ENCODE measurements at places on chromosomes 5 and 9.

- no peak for DNase-seq
Measured at GRCh38 chr9:91378695-91379127, 17.0 kb upstream of the AUH start.

GRCh38 chr9:107208121-107208520 is 75.0 kb upstream of the RAD23B start:
- no peak for DNase-seq

GRCh38 chr5:82766206-82766605 is 311.0 kb downstream of the TMEM167A start:
- no peak for DNase-seq

DNA sequence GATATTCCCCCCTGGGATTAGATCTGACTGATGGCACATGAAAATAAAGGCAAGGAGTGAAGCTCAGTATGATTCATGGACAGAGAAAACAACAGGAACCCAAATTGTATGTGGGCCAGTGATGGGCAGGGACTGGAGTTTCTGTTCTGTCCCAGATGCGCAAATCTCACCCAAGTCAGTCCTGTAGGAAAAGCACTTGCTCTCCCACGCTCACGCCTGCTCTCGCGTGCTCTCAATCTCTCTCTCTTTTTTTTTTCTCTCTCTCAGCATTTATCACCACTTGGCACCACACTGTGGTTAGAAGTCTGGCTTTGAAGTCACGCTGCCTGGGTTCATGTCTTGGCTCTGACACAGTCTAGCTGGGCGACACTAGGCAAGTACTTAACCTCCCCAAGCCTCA is 106.5 kb upstream of the LRRTM2 start:
- no peak for DNase-seq

GRCh38 chr5:172447646-172448365 is 6.5 kb downstream of the SH3PXD2B start:
- no peak for DNase-seq

DNA sequence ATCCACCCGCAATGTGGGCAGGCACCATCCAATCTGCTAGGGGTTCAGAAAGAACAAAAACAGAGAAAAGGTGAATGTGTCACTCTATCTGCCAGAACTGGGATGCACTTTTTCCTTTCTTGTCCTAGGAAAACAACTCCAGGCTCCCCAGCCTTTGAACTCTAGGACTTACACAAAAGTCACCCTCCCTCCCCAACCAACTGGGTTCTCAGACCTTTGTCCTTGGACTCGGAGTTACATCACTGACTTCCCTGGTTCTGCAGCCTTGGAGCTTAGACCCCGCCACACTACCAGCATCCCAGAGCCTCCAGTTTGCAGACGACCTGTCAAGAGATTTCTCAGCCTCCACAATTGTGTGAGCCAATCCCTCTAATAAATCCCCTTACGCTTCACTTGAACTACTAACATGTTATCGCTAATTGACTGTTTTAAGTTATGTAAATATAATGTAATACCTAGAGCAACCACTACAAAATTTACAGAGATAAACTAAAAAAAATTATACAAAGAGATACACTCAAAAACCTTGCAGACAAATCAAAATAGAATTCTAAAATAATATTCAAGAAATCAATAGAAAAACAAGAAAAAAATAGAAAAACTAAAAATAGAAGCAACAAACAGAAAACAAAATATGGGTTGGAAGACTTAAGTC is 5.3 kb upstream of the UBLCP1 start:
- no peak for DNase-seq

DNA sequence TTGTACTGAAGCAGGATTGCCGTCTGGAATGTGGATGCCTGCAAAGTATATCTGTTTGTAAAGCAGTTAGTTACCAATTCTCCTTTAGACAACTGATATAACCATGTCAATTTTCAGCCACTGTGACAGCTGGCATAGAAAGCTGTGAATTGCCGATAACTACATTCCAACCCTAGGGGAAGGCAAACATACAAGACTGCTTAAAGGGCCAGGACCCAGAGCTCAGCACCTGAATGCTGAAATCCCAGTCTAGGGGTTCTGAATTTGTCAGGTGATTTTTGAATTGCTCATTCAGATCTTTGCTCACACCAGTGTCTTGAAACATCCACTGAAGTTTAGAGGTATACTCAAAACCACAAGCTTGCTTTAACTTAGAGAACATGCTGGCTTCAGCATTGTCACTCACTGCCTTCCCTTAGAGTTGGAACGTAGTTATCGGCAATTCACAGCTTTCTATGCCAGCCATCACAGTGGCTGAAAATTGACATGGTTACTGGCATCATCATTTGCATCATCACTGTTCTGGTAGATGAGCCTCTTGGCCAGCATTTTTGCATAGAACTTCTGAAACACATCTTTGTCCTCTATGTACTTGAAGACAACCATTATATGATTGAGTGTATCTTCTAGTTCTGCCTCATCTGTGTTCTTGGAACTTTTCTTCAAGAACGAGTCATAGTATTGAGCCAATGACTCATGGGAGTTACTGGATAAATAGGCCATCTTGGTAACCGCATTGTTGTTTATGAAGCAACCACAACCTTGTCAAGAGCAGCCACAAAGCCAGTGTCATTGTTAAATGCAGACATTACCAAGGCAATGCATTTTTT is 82.1 kb downstream of the CCDC192 start:
- DNase-seq: peak; percentile 8

DNA sequence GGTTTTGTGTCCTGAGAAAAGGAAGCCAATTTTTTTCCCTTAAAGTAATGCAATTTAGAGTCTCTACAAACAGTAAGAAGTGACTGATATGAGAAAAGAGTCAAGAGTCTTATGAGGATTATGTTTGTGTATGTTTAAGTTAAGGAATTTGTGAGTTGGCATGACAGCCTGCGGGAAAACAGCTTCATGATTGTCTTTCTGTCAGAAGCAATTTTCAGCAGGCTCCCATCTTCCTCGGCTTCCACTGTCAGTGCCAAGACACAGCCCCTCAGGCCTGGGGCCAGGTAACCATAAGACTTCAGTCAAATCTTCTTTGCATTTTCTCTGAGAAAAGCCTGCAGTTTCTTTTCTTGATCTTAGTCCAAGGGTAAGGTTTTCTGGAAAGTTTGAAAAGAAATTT is 17.0 kb upstream of the SELENOP start:
- DNase-seq: no peak

DNA sequence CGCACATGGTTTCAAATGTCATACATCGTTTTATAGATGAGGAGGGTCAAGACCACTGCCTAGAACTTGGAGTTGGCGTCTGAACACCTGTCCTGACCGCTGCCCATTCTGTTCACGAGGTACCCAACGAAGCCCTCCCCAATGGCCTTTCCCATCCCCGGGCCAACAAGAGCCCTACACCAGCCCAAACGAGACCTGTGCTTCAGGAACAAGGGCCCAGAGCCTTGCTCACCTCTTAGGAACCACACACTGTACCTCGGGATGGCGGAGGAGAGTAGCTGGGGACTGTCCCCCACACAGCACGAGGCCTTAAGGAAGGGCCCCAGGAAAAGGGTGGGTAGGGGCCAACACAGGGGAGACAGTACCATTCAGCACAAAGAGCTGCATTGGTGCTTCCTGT is 3.0 kb downstream of the SURF6 start:
- DNase-seq: no peak

- no peak for DNase-seq
Measured at GRCh38 chr9:130341839-130342713, 76.5 kb downstream of the HMCN2 start.

GRCh38 chr9:96048104-96048955 is 172.8 kb downstream of the ERCC6L2 start:
- DNase-seq: peak; percentile 10

- DNase-seq: no peak
Measured at GRCh38 chr9:37719526-37719925, 34.1 kb upstream of the TRMT10B start.

- DNase-seq: no peak
Measured at GRCh38 chr9:82513242-82513751, 524.7 kb downstream of the SPATA31D1 start.

- no peak for DNase-seq
Measured at GRCh38 chr9:90860826-90861225, 59.2 kb downstream of the SYK start.

DNA sequence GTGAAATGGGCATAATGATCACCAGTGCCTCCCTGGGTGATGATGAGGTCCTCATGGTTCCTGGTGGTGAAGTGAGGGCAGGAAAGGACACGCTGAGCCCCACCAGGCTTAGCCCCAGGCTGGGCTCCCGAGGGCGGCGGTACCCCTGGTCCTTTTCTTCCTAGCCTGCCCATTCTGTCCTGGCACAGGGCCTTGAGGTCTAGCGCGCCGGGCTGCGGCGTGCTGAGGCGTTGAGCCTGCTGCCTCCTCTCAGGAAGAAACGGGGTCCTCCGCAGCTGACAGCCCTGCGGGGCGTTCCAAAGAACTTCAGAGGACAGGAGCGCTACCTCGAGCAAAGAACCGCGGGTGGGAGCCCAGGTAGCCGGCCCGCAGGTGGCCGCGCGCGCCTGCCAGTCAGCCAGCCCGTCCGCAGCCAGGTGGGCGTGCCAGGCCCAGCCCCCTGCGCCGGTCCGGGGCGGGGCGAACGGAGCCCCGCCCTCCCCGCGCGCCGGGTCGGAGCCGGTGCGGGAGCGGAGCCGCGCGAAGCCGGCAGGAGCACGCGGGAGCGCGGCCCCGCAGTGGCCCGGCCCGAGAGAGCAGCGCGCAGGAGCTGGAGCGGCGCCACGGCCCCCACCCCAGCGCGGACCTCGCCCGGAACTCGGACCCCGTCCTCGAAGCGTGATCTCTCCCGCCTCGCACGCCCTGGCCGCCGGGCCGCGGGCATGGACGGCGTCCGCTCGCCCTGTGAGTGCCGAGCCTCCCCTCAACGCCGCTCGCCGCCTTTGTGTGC is at the start of gene WNK2:
Gene WNK2 (plus strand): TSS at position 477 of the 769 bp plus-strand sequence. CDS start 791 bp downstream, outside the sequence.
- DNase-seq: peak; percentile 47

- DNase-seq: no peak
Measured at GRCh38 chr9:37582548-37583157, 6.5 kb upstream of the FBXO10 start.

- no peak for DNase-seq
Measured at GRCh38 chr9:25224996-25225395, 453.2 kb downstream of the TUSC1 start.

DNA sequence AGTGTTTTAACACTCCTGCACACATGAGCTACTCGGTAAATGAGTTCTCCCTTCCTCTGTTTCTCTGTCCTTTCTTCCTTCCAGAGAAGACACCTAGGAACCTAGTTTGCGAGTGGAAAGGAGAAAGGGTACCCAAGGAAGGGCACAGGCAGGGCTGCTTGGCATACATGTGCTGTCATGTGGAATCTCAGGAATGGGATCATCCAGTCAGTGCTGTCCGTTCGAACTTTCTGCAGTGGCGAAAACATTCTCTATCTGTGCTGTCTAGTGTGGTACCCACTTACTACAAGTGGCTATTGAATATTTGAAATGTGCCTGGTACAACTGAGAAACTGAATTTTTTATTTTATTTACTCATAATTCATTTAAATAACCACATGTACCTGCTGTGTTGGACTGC is 28.0 kb downstream of the NLN start:
- DNase-seq: no peak

DNA sequence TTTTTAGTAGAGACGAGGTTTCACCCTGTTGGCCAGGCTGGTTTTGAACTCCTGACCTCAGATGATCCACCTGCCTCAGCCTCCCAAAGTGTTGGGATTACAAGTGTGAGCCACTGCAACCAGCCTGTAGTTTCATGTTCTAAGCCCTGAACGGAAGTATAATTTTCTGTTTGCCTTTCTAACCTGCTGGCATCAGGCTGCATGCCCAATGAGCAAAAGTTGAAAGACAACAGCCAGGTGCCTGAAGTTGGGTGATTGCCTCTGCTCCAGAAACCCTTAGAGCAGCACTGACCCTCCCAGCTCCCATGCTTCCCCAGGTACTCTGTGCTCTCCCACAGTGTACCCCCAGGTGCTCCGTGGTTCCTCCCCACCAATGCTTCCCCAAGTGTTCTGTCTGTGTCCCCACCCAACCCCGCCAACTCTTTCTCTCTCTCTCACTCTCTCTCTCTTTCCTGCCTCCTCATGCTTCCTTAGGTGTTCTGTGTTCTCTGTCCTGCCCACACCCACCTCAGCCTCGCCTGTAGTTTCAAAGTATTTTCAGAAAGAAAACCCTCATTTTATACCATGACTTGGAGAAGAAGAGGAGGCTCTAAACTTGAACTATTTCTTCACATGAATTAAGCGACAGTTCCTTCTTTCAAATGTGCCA is 145.3 kb downstream of the SNCAIP start:
- DNase-seq: no peak

GRCh38 chr5:142803428-142804125 is 33.4 kb downstream of the ARHGAP26 start:
- DNase-seq: no peak

DNA sequence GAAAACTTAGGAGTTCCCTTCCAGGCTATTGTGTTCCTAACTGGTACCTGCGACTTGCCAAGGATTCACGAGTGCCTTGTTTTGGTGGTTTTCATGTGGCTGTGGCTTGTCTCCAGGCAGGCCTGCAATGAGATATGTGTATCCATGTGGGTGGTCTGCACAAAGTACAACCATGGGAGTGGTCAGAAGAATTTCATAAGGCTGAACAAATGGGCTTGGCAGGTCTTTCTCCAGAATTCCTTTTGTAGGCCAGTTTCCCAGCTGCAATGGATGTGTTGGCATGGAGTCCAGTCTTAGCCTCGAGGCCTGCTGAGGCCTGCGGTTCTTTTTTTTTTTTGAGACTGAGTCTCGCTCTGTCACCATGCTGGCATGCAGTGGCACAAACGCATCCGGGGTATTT is 28.8 kb upstream of the MELK start:
- DNase-seq: no peak

- DNase-seq: no peak
Measured at GRCh38 chr5:58498340-58498942, 7.2 kb downstream of the GAPT start.

DNA sequence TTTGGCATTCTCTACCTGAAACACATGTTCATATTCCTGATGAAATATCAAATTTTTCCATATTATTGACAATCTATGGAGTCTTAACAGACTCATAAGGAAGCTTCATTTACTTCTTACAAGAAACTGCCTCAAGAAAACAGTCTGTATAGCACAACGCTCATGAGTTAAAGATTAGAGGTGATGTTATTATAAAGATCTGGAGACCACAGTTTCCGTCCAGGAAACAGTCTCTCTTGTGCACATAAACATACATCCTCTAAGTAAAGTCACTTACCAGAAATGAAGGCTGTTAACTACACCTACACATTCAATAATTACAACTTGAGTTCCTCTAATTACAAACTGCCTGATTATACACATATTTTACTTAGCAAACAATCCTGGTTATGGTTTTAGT is 86.9 kb downstream of the RAPGEF6 start:
- DNase-seq: no peak

GRCh38 chr5:170315154-170315553 is 17.6 kb upstream of the LCP2 start:
- DNase-seq: no peak

DNA sequence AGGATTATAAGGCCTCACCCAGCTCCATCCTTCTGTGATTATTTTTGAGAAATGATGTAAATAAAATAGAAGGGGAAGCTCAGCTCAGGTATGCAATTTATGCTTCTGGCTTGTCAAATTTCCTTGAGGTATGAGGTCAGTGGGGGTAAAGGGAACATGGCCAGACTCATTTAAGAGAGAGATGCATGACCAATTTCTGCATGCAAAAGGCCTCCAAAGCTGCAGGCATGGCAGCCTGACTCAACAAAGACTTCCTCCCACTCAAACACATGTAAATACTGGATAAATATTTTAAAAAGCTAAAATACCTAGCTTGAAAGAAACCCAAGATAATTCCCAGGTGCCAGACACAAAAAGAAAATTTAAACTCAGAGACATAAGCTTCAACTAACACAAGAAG is 101.4 kb upstream of the SLC1A3 start:
- DNase-seq: no peak

All from activated naive CD4-positive, alpha-beta T cell treated with Interleukin-2 at 50 U/mL for 16 hours (primary cell).